NCI-H510A treated with DMSO at 0.1 percent for 48 hours (cell line): ENCODE measurements at places on chromosomes 4 and X.

- no peak for DNase-seq
Measured at GRCh38 chrX:41686788-41687187, 2.0 kb upstream of the GPR34 start.

DNA sequence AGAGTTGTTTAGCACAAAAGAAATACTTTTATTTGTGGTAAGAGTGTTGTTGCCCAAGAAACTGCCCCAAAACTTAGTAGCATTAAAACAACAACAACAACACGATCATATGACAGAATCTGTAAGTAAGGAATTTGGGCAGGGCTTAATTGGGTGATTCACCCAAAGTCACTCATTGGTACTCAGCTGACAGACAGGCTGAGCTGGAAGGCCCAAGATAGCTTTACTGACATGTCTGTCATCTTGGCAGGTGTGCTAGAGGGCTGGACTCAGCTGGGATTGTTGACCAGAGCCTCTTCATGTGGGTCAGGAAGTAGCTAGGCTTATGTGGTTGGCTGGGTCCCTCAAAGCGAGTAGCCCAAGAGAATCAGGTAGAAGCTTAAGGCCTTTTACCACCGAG lies 52.3 kb downstream of the KIAA0232 start:
- DNase-seq: no peak

DNA sequence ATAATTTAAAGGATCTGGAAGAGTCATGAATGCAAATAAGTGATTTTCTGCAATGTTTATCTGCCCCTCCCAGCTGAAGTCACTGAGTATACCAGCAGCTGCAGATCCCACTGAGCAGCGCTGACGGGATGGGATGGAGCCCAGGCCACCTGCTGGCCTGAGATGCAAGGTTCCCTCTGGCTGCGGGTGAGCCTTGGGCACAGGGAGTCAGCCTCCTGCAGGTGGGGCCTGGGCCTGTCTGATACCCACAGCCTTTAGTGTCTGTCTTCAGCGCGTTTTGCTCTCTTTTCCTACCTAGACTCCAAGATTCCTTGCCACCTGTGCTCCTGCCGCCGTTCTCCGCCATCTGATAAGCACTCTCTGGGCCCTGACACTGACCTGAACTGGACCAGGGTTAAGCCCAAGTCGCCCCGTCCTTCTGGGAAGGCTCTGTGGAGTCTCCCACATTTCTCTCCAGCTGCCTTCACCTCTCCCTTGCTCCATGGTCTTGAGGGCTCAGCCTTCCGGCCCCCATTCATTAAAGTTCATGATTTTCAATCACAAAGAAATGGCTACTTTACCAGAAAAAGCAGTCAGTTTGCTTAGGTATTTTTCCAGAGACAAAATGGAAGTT lies 223.1 kb upstream of the FAT1 start:
- DNase-seq: peak; percentile 11

GRCh38 chr4:173504181-173504503 lies 25.9 kb downstream of the HAND2 start:
- no peak for DNase-seq

DNA sequence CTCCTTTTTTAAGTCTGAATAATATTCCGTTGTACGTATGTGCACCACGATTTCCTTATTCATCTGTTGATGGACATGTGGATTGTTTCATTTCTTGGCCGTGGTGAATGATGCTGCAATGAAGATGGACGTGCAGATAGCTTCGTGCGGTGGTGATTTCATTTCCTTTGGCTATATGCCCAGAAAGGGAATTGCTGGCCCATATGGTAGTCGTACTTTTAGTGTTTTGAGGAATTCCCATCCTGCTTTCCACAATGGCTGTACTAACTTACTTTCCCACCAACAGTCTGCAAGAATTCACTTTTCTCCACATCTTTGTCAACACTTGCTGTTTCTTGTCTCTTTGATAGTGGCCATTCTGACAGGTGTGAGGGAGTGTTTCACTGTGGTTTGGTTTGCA lies 12.8 kb downstream of the ZFP42 start:
- DNase-seq: no peak

- DNase-seq: no peak
Measured at GRCh38 chrX:12447448-12448064, 309.3 kb downstream of the FRMPD4 start.
